Hepatocyte (in vitro differentiated cells): ENCODE measurements at places on chromosomes 13 and 19. TPM values are rescaled to one million over a fixed set of nuclear protein-coding genes. Genes with fewer than 3 reads are reported as not detected.

Gene RAB3A
- 2.6 and 3.0 TPM in 2 replicates for polyA plus RNA-seq

Gene MISP3
- 12.5 and 13.1 TPM in 2 replicates for polyA plus RNA-seq

Gene LGALS4
- 181 and 199 TPM in 2 replicates for polyA plus RNA-seq

Gene TYROBP
- polyA plus RNA-seq = 2.9 and 4.9 TPM in 2 replicates

Gene CEACAM3
- not detected in 2 replicates for polyA plus RNA-seq

Gene PEG3
- not detected in 2 replicates for polyA plus RNA-seq

Gene ACTN4
- polyA plus RNA-seq = 54.4 and 59.3 TPM in 2 replicates

Gene SMIM17
- polyA plus RNA-seq = 0.45 and 0.47 TPM in 2 replicates

Gene RASIP1
- 1.9 and 3.6 TPM in 2 replicates for polyA plus RNA-seq

Gene ZNF549
- polyA plus RNA-seq = 3.2 and 3.5 TPM in 2 replicates

Gene FUT1
- polyA plus RNA-seq = 4.3 and 5.2 TPM in 2 replicates

Gene CBARP
- polyA plus RNA-seq = 7.1 and 10.7 TPM in 2 replicates

Gene SIGLEC12
- 0.11 and 0.29 TPM in 2 replicates for polyA plus RNA-seq

Gene KLF1
- polyA plus RNA-seq = not detected in 2 replicates

Gene GET3
- polyA plus RNA-seq = 85.4 and 108 TPM in 2 replicates

Gene ZNF749
- polyA plus RNA-seq = 3.0 and 7.1 TPM in 2 replicates

Gene POLRMT
- 59.5 and 60.7 TPM in 2 replicates for polyA plus RNA-seq

Gene SHISA7
- not detected in 2 replicates for polyA plus RNA-seq

Gene PLK5
- polyA plus RNA-seq = 0.12 and 0.53 TPM in 2 replicates

Gene ZNF534
- not detected in 2 replicates for polyA plus RNA-seq

Gene MZT1
- polyA plus RNA-seq = 6.8 and 8.9 TPM in 2 replicates

Gene PCDH9
- polyA plus RNA-seq = 6.9 and 9.5 TPM in 2 replicates
